ENCODE measurements at places on chromosomes 7 and 10.

DNA sequence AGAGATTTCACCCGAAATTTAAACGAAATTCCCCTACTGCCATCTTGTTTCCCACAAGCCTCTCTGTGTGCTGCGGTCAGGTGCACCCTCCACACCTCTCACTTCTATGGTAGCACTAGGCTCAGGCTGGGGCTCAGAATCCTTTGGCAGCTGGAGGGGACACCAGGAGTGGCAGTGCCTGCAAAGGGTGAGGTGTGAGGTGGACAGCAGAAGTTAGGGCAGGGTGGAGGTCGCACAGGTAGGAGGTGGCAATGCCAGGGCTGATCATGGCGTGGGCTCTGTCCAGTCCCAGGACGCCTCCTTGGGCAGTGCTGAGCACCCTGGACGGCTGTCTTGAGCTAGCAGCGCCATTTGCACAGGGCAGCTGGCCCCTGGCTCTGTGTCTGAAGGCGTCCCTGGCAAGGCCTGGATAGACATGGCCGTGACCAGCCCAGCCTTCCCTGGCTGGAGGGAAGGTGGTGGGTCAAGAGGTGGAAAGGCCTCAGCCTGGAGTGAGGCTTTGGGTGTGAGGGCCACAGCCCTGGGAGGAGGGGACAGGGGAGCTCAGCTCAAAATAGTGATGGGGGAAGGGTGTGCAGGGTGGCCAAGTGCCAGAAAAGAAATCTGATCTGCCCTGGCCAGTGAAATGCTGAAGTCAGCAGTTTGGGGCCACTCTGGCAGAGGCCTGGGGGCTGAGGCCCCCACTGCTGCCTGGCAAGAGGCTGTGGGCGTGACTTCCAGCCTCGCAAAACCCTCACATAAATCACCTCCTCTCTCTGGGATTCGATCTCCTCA, 40.0 kb downstream of the ZCCHC24 start:
- no peak for DNase-seq

DNA sequence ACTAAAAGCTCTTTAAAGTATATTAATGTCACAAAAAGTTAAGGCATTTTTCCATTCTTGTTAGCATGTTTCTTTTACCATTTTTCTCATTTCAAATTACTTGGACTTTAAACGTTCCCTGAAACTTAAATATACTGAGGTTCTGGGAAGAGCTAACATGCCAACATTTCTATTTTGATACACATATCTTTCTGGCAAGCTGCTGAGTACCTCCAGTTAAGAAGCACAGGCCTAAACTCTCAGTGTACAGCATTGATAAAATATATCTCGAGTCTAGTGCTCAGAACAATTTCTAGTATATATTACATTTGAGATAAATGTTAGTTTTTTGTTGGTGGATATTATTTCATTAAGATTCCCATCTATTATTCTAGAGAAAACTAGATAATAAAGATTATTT, 612.9 kb upstream of the KCND2 start:
- no peak for DNase-seq

- DNase-seq: no peak
These were observed 953.3 kb downstream of the XPNPEP1 start for GRCh38 chr10:108970016-108970415.

GRCh38 chr7:131250331-131250730, 77.3 kb upstream of the MKLN1 start:
- no peak for DNase-seq

GRCh38 chr10:5532307-5532605, 7.5 kb downstream of the CALML3 start:
- DNase-seq: peak; percentile 12
